ENCODE measurements at places on chromosomes 16 and 17.

DNA sequence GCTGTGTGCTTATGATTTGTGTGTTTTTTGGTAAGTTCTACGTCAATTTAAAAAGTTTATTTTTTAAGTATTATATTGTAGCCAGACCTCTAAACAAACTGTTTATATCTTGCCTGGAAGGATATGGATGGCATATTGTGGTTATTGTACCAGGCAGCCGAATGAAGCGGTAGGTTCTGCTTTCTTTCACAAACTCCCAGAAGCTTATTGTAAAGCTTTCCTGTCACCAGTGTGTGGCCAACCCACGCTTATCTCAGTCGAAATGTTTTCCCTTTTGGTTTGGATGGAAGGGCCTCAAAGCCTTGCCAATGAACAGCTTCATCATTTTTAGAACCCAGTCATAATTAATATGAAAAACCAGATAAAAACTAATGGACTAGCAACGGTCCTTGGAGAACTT, 53.1 kb downstream of the CYB5B start:
- DNase-seq = no peak

- DNase-seq = peak; percentile 43
Observed at GRCh38 chr16:23207485-23207884, 24.9 kb downstream of the SCNN1G start.

DNA sequence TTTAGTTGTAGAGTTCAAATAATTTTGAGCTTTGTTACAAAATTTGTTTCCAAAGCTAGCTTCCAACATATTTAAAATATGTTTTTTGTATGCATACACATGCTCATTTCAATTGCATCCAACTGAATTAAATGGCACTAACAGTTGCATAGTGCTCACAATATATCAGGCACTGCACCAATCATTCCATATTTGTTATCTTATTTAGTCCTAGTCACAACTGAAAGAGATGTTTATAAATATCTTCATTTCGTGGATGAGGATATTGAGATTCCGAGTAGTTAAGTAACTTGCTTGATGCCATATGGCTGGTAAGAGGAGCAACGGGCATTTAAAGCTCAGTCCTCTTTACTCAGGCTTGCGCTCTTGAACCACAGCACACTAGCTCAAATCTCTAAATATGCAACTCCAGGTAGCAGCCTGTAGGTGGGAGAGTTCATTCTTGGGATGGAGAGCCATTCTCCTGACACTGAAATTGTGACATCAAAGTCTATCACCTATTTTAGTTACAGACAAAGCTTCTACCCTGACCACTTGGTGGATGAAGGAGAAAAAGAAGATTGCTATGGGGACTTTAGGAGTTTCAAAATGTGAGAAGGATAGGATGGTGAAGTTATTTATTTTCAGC, 118.0 kb upstream of the CA10 start:
- no peak for DNase-seq

DNA sequence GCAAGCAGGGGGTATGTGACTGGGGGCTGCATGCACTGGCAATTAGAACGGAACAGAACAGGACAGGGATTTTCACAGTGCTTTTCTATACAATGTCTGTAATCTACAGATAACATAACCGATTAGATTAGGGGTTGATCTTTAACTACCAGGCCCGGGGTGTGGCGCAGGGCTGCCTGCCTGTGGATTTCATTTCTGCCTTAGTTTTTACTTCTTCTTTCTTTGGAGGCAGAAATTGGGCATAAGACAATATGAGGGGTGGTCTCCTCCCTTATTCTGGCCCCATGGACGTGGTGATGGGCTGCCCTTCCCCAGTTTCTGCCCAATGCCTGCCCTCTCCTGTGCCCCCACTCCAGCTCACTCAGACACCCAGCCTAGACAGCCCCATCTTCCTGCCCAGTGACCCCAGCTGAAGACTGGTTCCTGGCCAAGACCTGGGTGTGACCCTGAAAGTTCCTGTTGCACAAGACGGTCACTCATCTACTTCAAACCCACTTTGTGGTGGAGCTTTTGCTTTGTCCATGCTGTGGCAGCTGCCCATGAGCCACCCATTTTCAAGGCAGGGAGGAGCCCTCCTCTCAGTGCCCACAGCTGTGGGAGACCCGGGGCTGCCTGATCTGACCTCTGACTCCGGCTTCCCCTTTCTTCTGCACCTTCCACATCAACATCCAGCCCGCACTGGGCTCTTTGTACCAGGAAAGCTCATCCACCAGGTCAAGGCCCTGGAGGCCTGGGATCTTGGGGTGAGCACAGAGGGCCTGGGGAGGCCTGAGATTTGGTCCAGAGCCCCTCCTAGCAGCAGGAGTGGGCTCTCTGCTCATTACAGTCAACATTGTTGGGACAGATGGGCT, 18.6 kb downstream of the ALOX12B start:
- DNase-seq = no peak

DNA sequence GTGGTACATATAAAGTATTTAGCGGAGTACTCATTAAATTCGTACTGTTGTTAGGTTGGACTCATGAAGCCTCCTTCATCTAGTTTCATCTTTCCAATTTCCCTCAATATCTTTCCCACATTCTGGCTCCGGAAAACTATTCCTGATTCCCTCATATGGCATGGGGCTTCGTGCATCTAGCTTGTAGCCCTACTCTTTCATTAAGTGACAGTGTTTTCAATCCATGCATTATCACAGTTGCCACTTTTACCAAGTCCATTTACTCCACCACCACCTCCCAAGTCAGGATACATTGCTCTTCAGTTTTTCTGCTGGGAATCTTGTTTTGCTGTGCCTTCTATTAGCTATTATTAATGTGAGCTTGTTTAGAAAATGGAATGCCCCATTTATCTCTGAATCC, 1032.1 kb upstream of the RBFOX1 start:
- DNase-seq = no peak

Measured in NCI-H526 treated with DMSO at 0.1 percent for 48 hours (cell line).